A172 (cell line): ENCODE measurements at places on chromosomes 12 and 14. TPM values are rescaled to one million over a fixed set of nuclear protein-coding genes. Genes with fewer than 3 reads are reported as not detected.

- DNase-seq, result no peak
These were observed 10.3 kb downstream of the CTSG start for GRCh38 chr14:24565766-24566165.

- no peak for DNase-seq
These were observed 38.3 kb downstream of the PTHLH start for GRCh38 chr12:27934276-27934675.

- no peak for DNase-seq
These were observed 516 bp downstream of the ANKRD9 start for GRCh38 chr14:102508774-102509745.

GRCh38 chr12:132926415-132926833, 29.7 kb downstream of the ZNF605 start:
- no peak for DNase-seq

GRCh38 chr12:19055589-19055988, 73.9 kb upstream of the PLEKHA5 start:
- DNase-seq, result no peak

The STAC3 gene
- total RNA-seq, result 0.59 and 0.89 TPM in 2 replicates

The PZP gene
- not detected in 2 replicates for total RNA-seq

The ZNF385A gene
- 1.3 and 5.3 TPM in 2 replicates for total RNA-seq
